ENCODE measurements at places on chromosomes 2 and 18. TPM values are rescaled to one million over a fixed set of nuclear protein-coding genes. Genes with fewer than 3 reads are reported as not detected.

The COL3A1 gene
- 0.27 TPM for total RNA-seq

The CCT7 gene
- 976 TPM for total RNA-seq

The ADAM23 gene
- total RNA-seq: 10.3 TPM

The MYCN gene
- not detected for total RNA-seq

The TDRD15 gene
- not detected for total RNA-seq

The KANSL1L gene
- total RNA-seq: 0.66 TPM

The FZD7 gene
- 6.9 TPM for total RNA-seq

The COLEC12 gene
- not detected for total RNA-seq

The CAPN14 gene
- total RNA-seq: not detected

The RAD51AP2 gene
- total RNA-seq: not detected

The REL gene
- total RNA-seq: 3.4 TPM

The TFCP2L1 gene
- total RNA-seq: 0.74 TPM

The RNF25 gene
- total RNA-seq: 43.9 TPM

The LINC00305 gene
- total RNA-seq: not detected

The STARD6 gene
- total RNA-seq: not detected

The NCKAP5 gene
- 1.3 TPM for total RNA-seq

The RTP5 gene
- not detected for total RNA-seq

The CD207 gene
- total RNA-seq: not detected

The KLHL41 gene
- 0.30 TPM for total RNA-seq

The SCN3A gene
- total RNA-seq: 0.04 TPM

The CCT4 gene
- 327 TPM for total RNA-seq

The CHRNA1 gene
- total RNA-seq: not detected

The ARHGAP15 gene
- not detected for total RNA-seq

The SLC19A3 gene
- 3.6 TPM for total RNA-seq

The TCF23 gene
- total RNA-seq: not detected

The CCDC148 gene
- 0.78 TPM for total RNA-seq

The IL1RL1 gene
- 1.3 TPM for total RNA-seq

The APCDD1 gene
- total RNA-seq: not detected

The EMILIN1 gene
- total RNA-seq: 0.36 TPM

The FABP1 gene
- total RNA-seq: not detected

The AGXT gene
- total RNA-seq: not detected

The SLC30A3 gene
- 3.4 TPM for total RNA-seq

The RMC1 gene
- 12.8 TPM for total RNA-seq

The HRH4 gene
- not detected for total RNA-seq

The ETAA1 gene
- 9.7 TPM for total RNA-seq

The ALLC gene
- total RNA-seq: 0.06 TPM

The ZNF521 gene
- total RNA-seq: not detected

The LGALSL gene
- 11.2 TPM for total RNA-seq

The AQP12A gene
- not detected for total RNA-seq

The SLC66A3 gene
- 36.6 TPM for total RNA-seq

The FEV gene
- not detected for total RNA-seq

The NAT8 gene
- not detected for total RNA-seq
